ENCODE measurements at places on chromosomes 5 and 9.

DNA sequence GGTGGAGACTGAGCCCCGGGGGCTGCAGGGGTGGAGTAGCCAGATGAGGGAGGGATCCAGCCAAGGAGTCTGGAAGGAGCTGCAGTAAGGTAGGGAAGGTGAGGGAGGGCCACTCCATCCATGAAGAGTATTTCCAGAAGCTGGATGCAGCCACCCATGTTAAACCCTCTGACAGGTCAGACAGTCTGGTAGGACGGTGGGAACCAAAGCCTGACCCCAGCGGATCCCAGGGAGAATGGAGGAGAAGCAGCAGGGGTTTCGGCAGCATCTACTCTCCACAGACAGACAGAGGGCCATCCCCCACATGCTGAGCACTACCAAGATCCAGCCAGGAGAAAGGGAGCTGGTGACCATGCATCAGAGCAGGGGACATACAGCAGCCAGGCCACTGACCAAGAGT is 22.5 kb upstream of the S1PR3 start:
- no peak for DNase-seq

DNA sequence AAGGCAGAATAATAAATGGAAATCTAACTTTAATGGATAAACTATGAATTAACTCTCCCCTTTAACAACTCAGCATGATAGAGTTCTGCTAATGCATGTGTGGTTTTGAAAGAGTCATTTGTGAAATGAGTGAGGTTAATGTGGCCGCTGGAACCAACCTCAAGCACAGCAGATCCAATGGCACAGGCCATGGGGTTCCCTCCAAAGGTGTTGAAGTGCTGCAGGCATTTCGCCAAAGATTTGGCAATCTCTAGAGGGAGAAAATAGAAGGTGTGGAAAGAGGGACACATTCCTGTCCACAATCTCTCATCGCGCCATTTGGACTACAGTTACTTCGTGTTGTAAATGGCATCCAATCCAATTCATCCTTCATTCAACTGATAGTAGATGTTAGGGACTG is 35.0 kb downstream of the AGXT2 start:
- no peak for DNase-seq

DNA sequence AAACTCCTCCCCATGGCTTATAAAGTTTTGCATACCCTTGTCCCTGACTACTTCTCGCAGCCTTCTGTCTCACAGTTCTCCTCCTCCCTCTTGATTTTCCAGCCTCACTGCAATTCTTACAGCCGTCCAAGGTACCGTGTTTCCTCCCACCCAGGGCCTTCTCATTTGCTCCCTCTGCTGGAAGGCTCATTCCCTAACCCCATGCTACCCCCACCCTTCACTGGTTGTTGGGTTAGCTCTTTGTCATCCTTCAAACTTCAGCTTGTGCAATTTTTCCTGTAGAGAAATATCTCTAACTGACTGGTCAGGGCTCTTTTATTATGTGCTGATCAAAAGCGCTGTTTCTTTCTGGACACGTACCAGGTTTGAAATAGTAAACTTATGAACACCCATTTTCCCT is 329.2 kb downstream of the EBF1 start:
- no peak for DNase-seq

DNA sequence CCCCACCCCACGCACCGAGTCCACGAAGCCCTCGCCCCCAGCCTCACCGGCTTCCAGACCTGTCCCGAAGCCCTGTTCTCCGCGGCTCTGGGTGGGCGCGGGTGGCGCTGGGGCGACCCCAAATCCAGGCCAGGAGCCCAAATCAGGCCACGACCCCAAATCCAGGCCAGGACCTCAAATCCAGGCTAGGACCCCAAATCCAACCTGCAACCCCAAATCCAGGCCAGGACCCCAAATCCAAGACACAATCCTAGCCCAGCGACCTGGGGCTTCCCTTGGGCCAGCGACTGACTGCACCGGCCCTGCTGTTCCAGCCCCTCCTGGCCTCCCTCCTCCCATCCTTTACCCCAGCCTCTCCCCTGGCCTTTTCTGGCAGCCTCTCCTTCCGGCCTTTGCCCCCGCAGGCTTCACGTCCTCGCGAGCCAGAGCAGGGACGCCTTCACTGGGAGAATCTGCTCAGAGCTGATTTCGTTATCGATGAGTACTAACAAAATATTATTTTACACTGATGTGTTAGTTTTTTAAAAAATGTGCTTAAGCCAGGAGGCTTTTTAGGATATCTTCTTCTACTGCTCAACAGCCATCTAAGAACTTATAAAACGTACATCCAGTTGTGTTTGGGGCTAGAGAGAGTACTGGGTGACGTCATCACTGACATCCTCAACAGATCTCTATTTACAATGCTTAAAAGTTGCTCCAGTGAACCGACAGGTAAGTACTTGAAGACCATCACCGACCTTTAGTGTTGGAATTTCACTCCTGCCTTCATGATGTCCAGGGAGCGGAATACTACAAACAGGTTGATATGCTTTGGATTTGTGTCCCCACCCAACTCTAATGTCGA is 34.7 kb downstream of the TRIP13 start:
- no peak for DNase-seq

- DNase-seq: no peak
Measured at GRCh38 chr5:17761326-17761725, 127.1 kb downstream of the TAF11L14 start.

GRCh38 chr9:135220601-135221575 is 133.4 kb downstream of the OLFM1 start:
- DNase-seq: no peak

- DNase-seq: no peak
Measured at GRCh38 chr9:86096386-86096785, 3.0 kb downstream of the GOLM1 start.

- DNase-seq: no peak
Measured at GRCh38 chr5:150960791-150961396, 56.1 kb upstream of the ZNF300 start.

GRCh38 chr5:160460377-160461049 is 38.9 kb downstream of the PTTG1 start:
- no peak for DNase-seq

GRCh38 chr5:58491216-58491892 is at the start of gene GAPT:
Gene GAPT, plus strand, starts transcription at chr5:58491435. Its CDS starts 3,102 bp downstream, at chr5:58494537.
- DNase-seq: no peak

DNA sequence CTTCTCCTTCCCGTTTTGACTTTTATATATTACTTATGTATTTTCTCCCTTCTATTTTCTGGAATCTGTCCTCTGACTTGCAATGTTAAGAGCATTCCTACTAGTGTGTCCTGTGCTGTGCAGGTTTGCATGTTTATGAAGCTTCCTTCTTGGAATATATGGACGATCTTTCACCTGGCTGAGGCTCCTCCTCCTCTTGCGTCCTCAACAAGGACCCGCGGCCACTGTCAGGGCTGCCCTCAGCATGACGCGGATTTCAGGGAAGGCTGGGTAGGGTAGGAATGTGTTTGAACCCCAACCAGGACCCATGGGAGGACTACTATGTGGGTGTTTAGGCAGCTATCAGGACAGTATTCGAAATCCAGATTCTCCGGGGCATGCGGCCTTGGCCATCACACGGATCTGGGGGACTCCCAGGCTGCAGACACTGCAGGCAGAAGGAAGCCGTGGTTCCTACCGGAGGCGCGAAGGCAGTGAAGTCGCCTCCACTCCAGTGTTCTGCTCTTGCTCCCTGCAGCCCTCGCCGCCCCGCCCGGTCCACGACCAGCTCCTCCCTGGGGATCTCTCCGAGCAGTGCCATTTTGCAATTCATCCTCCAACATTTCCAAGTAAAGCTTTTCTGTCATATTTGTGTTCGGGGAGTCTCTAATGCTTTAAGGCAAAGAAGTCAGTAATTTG is 37.0 kb upstream of the OSMR start:
- no peak for DNase-seq

GRCh38 chr5:6576861-6577501 is 55.9 kb downstream of the NSUN2 start:
- no peak for DNase-seq

- DNase-seq: no peak
Measured at GRCh38 chr5:141695627-141696215, 13.7 kb upstream of the ARAP3 start.

GRCh38 chr9:81601639-81602623 is 87.4 kb downstream of the TLE1 start:
- no peak for DNase-seq

DNA sequence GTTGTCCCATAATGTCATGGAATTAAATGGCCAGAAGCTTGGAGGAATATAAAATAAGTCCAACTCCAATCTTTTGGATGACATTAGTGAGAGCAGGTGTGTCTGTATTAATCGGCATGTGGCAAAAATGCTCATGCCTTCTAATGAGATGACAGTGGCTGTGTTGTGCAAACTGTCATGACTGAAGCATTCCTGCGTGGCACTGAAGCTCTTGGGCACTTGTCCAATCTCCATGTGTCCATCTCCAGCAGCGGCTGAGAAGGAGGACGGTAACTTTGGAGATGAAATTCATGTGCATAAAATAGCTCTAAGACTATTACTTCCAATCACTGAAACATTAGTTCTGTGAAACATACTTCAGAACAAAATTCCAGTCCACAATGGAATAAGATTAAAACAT is 697.5 kb upstream of the GRAMD2B start:
- DNase-seq: no peak

DNA sequence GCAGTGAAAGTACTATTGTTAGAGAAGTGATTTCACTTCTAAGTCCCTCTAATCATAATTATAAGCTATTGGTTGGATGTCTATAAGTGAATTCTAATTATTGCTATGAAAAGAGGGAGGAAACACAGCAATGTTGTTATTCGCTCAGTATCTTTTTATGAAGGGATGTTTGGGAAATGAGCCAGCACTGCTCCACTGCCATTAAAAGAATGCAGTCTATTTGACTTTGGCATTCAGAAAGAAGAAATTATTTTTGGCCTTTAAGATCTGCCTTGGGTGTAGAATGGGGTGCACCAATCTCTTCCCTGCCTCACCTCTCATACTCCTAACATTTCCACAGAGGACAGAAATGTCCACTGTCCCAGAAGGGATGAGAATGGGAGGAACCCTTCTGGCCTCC is 332.0 kb downstream of the SPATA31D1 start:
- DNase-seq: no peak
